ENCODE measurements at places on chromosomes 12 and 14.

DNA sequence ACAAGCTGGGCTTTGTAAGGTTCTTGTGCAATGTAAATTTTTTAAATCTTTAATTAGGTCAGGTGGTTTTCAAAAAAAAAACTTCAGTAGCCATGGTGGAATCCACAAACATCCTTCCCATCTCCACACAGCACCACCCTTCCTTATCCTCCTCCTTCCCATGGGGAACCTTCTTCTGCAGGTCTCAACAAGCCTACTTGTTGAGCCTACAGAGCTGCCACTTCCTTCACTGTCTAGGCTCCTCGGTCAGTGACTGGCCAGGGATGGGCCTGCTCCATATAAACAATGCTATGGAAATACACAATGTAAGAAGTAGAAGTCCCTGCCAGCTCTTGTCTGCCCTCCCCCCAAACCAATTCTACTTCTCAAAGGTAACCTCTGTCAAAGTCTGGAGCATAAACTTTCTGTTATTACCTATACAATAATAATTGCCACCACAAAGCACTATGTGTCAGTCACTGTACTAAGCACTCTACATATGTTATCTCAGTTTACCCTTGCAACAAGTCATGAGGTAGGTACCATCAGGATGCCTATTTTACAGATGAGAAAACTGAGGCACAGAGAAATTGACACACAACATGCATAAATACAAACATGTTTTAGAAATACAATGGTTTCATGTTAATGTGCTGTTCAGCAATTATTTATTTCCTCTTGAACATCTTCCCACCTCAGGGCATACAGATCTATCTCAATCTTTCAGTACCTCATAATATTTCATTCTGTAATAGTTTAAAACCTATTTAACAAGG, 17.4 kb downstream of the LIMA1 start:
- DNase-seq = no peak

- DNase-seq = no peak
Measured at GRCh38 chr12:42590330-42590934, 886 bp upstream of the PRICKLE1 start.

GRCh38 chr14:97180304-97181200, 383.4 kb downstream of the VRK1 start:
- DNase-seq = no peak

DNA sequence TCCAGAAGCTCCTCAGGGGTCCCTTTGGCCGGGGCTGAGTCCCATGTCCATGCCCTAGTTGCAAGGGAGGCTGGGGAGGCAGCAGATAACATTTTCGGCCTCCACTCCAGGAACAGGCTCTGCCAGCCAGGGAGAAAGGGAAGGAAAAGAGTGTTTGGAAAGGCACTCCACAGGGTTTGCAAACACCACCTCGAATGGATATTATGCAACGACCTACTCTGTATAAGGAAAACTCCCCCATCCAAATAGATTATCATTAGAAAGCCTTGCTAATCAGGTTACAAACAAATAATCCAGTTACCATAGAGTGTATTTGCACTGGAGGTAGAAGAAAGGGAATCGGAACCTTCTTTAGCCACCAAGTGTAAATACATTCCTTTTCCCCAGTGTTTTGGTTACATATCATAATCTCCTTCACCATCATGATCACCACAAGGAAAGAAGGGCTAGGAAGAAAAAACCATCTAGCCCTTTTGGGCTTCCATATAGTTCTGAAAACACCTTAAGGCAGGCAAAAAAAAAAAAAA, 40.4 kb downstream of the TMCC3 start:
- no peak for DNase-seq

- no peak for DNase-seq
Measured at GRCh38 chr12:119171691-119172425, 6.9 kb upstream of the HSPB8 start.

DNA sequence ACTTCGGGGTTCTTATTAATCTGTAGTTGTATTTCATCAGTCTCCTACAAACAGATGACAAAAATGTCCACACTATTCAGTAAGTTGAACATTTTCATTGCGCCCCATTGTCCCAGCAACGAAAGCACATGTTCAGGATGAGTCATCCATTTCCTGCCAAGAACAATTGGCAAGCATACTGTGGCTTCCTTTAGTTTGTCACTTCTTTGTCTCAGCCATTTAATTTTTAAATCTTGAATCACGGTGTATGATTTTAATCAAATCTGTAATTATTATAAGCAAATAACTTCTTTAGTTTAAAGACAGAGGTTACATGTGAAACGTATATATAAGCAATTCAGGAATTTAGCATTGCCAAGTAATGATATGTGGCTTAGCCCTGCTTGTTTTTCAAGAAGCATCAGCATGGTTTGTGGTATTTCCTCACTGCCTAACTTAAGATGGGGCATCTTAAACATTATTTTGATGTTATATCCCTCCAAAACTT, 211.3 kb upstream of the KRR1 start:
- peak; percentile 13 for DNase-seq

- DNase-seq = no peak
Measured at GRCh38 chr12:1857086-1857485, 36.7 kb downstream of the LRTM2 start.

- no peak for DNase-seq
Measured at GRCh38 chr14:33414041-33414440, 475.4 kb downstream of the NPAS3 start.

DNA sequence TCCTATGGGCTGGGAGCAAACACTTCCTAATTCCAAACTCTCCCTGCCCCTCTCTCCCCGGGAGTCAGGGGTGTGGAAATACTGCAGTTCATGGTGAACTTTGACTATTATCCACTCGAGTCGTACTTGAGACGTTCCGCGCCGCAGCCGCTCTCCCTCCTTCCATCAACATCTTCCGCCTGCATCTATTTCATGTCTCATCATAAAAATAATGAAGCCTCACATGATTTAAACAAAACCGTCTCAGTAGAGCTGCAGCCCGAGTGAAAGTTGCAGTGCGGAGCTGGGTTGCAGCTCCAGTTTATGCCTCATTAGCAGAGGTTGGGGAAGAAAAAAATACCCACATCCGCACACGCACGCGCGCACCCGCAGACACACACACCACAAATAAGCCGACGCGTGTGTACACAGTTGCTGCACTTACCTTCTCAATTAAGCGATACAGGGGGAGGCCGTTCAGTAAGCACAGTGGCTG, 283 bp downstream of the LMO3 start:
- DNase-seq = no peak

DNA sequence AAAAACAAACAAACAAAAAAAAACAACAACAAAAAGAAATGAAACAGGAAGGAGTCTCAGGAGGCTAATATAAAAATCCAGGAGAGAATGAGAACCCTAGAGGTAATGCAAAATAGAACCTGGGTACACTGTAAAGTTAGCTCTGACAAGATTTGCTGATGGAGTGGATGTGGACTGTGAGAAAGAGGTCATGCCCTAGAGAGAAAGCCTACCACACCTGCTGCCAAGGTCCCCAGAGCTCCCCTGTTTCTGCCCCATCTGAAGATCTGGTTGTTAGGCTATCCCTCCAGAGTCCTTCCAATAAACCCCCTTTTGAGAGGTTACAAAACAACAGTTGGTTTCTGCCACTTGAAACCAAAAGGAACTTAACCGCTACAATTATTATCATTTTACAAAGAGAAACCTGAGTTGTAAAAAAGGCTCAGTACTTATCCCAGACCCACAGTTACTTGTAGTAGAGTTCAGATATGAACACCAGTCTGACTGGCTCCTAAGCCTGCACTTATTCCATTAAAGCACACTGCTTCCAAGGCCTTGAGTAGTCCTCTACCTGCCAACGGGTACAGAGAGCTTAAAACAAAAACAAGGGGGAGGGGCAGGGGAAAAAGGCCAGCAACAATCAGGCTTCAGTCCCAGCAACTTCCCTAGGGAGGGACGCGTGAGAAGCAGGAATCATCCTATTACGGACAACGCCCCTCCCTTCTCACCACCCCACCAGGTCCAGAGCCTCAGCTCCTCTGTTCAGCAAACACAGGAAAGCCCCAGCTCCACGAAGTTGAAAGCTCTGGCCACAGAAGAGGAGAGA, 27.7 kb downstream of the PPP1R13B start:
- DNase-seq = no peak

DNA sequence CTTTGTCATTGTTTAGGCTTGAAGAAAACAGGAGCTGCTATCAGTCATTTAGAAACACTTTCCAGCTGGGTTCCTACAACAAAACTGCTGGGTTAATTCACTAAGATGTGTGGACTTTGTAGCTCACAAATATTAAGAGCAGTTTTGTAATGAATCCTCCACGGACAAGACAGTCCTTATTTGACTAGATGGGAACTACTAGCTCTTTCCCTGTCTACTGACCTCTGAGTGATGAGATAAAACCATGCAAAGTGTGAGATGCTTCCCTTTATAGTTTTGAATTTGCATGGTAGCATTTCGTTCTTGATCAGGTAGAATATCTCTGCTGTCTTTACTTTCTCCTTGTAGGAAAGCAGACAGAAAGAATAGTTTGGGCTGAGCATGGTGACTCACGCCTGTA, 72.9 kb upstream of the STXBP6 start:
- no peak for DNase-seq

- DNase-seq = no peak
Measured at GRCh38 chr12:98852181-98852580, 207.1 kb downstream of the APAF1 start.

DNA sequence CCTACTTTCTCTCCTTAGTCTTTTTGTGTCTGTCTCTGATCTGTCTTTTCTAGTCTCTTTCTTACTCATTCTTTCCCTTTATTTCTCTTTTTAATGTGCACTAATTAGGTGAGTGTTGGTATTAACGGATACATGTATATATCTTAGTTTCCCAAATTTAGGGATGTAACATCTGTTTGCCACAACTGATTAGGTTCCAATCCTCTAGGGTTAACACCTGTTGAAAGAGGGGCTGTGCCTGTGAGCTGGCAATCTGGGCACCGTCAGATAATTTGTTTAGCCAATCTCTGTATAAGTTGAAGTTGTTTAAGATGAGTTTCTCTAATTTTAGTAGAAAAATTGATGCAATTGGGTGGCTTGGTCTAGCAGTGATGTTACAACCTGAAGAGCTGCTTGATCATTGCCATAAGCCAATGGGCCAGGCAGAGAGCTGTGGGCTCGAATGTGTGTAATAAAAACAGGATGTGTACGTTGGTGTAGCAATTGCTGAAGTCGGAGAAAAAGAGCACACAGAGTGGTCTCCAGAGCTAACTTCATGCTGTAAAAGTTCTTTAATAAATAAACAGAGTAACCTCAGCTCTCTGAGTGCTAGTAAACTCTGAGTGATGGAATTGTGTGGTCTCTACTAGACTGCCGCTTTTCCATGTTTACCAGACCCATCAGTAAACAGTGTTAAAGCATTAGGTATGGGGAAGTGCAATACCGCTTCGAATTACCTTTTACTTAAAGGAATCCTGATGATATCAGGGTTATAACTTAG, 18.3 kb upstream of the LYZ start:
- no peak for DNase-seq

GRCh38 chr12:128557231-128557630, 266.5 kb downstream of the SLC15A4 start:
- DNase-seq = no peak

DNA sequence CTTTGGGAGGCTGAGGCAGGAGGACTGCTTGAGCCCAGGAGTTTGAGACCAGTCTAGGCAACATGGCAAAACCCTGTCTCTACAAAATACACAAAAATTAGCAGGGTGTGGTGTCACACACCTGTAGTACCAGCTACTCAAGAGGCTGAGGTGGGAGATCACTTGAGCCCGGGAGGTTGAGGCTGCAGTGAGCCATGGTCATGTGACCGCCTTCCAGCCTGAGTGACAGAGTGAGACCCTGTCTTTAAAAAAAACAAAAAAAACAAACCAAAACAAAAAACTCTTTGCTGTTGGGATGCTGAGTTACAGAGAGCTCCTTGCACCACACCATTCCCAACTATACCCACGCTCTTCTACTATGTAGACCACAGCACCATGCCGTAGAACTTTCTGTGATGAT, 221.2 kb downstream of the PPM1H start:
- DNase-seq = no peak

GRCh38 chr14:95667249-95667693, 19.0 kb upstream of the TCL1B start:
- no peak for DNase-seq

DNA sequence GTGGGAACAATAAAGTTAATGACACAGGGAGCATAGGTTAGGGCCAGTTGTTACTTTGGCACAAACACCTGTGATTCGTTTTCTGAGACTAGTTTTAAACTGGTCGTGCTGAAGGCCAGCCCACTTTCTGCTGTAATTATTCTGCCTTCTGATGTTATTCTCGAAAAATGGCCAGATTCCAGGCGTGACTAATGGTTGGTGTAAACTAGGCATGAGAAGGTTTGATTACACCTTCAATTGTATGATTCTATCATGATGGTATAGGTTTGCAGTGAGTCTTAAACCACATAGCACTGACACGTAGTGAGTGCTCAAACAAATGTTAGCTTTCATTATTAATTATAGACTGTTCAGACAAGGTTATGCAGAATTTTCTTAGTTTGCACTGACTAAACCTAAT, 39.0 kb downstream of the CKB start:
- DNase-seq = no peak

DNA sequence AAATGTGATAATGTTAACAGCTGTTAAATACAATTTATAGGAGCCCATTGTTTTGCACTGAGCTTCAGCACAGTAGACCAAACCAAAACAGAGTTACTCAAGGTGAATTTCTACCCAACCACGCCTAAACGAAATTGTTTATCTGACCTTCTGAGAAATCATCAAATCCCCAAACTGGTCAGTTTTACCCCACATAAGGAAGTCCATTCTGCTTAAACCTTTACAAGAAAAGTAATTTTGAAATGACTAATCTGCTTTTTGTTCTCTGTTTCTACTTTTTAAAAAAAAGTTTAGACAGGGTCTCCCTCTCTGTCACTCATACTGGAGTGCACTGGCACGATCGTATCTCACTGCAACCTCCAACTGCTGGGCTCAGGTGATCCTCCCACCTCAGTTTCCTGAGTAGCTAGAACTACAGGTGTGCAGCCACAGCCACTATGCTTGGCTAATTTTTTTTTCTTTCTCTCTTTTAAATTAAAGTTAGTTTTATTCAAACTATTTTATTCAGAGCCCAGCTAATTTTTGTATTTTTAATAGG, 1.4 kb upstream of the RNF10 start:
- no peak for DNase-seq

DNA sequence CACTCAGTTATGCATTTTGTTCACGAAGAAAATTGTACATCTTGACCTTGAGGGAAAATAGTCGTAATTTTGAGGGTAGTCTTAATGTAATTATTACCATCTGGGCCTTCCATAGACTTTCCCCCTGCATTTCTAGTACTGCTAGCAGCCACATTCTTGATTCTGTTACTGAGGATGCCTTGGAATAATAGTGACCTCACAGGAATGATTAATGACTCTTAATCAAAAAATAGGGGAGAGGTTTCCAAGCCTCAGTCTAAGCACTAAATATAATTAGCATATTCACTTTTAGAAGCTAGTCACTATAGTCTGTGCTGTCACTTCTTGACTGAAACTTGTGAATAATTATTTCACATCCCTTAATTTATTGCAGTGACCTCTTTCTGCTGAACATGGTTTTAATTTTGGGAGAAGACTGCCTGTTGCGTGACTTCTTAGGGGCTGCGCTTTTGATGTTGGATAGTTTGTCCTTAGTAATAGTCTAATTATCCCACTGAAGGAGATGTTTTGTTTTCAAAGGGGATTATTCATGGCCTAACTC, 400.5 kb downstream of the ADAMTS20 start:
- DNase-seq = no peak
